ENCODE measurements at places on chromosomes 3 and 15. TPM values are rescaled to one million over a fixed set of nuclear protein-coding genes. Genes with fewer than 3 reads are reported as not detected.

ECT2 gene
- polyA plus RNA-seq: 12.1 TPM

ACTC1 gene
- polyA plus RNA-seq: 8,600 TPM

- no peak for DNase-seq
These were observed 201.6 kb upstream of the UBE3A start for GRCh38 chr15:25640381-25640780.

CD86 gene
- 5.2 TPM for polyA plus RNA-seq

DNA sequence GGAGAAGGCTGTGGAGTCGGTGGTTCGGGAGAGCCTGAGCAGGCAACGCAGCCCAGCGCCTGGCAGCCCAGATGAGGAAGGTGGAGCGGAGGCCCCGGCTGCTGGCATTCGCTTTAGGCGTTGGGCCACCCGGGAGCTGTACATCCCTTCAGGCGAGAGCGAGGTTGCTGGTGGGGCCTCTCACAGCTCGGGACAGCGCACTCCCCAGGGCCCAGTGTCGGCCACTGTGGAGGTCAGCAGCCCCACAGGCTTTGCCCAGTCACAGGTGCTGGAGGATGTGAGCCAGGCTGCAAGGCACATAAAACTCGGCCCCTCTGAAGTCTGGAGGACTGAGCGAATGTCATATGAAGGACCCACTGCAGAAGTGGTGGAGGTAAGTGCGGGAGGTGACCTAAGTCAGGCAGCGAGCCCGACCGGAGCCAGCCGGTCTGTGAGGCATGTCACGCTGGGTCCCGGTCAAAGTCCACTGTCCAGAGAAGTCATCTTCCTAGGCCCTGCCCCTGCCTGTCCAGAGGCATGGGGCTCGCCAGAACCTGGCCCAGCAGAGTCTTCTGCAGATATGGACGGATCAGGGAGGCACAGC is 26.7 kb downstream of the SYNM start:
- no peak for DNase-seq

- DNase-seq: no peak
These were observed 6.7 kb downstream of the LPCAT4 start for GRCh38 chr15:34360298-34360697.

DNA sequence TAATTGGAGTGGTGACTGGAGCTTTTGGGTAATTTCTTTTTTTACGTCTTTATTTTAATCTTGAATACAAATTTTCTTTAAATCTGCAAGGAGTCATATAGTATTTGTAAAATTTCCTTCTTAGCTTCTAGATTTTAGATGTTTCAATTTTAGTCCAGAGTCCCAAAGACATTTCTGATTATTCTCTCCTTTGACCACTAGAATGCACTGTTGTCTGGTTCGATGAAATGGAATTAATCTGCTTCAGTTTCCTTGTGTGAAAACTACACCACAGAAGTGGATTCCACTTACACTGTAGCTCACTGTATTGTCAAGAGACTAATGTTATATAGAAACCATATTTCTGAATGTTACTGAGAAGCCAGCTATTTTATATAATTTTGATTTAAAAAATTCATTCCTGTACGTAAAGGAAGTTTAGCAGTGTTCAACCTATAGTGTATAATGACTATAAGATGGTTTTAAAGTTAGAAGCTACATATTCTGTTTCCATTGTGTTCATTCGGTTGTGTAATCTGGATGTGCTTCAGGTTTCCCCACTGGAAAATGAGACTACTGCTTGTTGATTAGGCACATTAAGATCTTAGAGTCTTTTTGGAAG is 6.1 kb downstream of the GRAMD1C start:
- peak; percentile 11 for DNase-seq

ITGA11 gene
- 2.3 TPM for polyA plus RNA-seq

GPR15 gene
- not detected for polyA plus RNA-seq

GRCh38 chr3:192943393-192943792 is 25.7 kb upstream of the MB21D2 start:
- DNase-seq: no peak
